ENCODE measurements at places on chromosomes 7 and 10.
A peak's percentile ranks its signal among the peaks of the same experiment; 100 is the strongest.

DNA sequence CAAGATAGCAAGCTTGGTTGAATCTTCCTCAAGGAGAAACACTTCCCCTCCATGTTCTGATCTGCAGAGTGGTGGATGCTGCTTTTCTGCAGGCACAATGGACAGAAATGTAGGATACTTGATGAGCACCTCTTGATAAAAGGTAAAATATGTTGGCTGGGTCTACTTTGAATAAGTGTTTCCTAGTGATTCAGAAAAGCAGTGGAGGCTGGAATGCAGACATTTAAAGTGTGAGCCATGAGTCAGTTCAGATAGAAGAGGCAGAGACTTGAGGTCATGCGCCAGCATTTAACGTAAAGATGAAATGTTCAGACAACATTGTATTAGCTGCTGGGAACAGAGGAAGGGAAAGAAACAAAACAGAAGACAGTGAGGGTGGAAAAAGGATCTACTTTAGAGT lies 403.1 kb downstream of the ADRA2A start:
- DNase-seq, result no peak

DNA sequence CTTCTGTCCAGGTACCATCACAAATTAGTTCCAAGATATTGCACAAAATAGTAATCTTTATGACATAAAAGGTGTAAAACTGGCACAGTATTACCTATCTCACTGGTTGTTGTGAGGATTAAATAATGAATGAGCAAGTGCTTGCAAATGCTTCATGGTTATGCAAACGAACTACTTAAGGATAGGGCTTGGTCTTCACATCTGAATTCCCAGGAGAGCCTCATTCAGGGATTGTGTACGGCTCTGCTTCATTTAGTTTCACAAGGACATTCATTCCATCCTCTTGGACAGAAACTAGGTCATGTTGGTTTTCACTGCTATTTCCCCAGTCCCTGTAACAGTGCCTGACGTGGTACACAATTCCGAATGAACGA lies 12.1 kb downstream of the ABCA13 start:
- DNase-seq, result no peak

DNA sequence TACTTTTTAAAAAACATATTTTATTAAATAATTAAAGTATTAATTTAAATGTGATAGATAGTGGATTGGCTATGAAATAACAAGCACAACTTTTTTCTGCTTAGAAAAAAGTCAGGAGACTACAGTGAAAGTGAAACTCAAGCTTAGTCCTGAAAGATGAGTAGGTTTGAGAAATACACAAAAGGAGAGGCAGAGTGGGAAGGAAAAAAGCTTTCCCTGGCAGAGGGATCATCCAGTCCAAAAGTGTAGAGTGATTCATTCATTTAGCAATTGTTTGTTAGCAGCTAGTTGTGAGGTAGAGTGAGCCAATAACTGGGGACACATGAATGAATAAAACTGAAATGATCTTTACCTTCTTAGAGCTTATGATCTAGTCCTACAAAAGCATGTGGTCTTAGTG lies 93.5 kb downstream of the FOXP2 start:
- no peak for DNase-seq

- DNase-seq, result no peak
Observed at GRCh38 chr7:49497471-49497870, 276.0 kb upstream of the VWC2 start.

- DNase-seq, result no peak
Observed at GRCh38 chr7:4272141-4272540, 410.0 kb upstream of the FOXK1 start.

DNA sequence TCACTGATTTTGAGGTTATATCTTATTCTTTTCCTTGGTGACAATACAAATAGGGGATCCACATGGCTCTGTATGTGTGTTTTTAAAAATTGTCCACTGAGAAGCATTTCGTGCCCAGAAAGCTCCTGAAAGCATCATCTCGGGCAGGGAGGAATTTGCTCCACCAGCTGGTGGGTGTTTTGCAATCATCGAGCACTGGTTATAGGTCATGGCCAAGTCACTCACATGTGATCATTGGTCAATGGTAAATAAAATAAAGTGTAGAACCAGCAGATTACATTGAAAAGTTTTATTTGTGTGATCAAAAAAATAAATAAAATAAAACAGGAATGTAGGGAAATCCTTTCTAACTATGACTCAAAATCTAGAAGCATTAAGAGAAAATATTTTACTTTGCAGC lies 23.0 kb upstream of the SNX13 start:
- no peak for DNase-seq

GRCh38 chr10:33241351-33241750 lies 93.1 kb downstream of the NRP1 start:
- no peak for DNase-seq

DNA sequence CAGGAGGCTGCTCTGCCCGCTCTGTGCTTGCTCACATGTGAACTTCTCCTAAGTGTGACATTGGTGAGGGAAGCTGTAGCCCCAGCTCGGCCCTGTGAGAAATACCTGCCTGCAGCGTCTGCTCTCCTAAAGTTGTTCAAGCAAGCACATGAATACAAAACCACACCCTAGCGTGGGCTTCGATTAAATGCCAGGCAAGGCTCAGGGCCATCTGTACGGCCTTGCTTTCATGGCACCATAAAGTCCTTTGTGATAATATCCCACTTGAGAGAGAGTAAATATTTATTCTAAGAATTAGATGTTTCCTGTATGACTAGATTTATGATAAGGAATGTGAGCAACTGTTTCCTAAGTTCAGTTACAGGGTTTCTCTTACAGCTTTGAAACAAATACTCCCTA lies 262.8 kb upstream of the KLF14 start:
- peak; percentile 51 for DNase-seq

GRCh38 chr7:70923181-70923845 lies 208.6 kb upstream of the GALNT17 start:
- no peak for DNase-seq
